ENCODE measurements at places on chromosomes 3 and 15. TPM values are rescaled to one million over a fixed set of nuclear protein-coding genes. Genes with fewer than 3 reads are reported as not detected.
A peak's percentile ranks its signal among the peaks of the same experiment; 100 is the strongest.

LIPH gene
- total RNA-seq, result not detected

IL17RC gene
- total RNA-seq, result 0.81 TPM

TM6SF1 gene
- 0.38 TPM for total RNA-seq

DMXL2 gene
- 8.3 TPM for total RNA-seq

MAGEL2 gene
- total RNA-seq, result not detected

MCF2L2 gene
- total RNA-seq, result 7.3 TPM

WDR49 gene
- total RNA-seq, result not detected

PLS1 gene
- 2.7 TPM for total RNA-seq

- H3K4me1 ChIP-seq, result no peaks in the 10 kb centered on the region
- H3K27ac ChIP-seq, result no peak overlapping the region
- H3K27me3 ChIP-seq, result no peaks in the 10 kb centered on the region
- no peak overlapping the region for H3K4me3 ChIP-seq
- H3K36me3 ChIP-seq, result no peaks in the 10 kb centered on the region
These were observed 439.2 kb downstream of the MCTP2 start for GRCh38 chr15:94670438-94671034.

GRCh38 chr15:97941572-97941971, 18.9 kb upstream of the ARRDC4 start:
- no peaks in the 10 kb centered on the region for H3K36me3 ChIP-seq
- H3K27ac ChIP-seq, result no peak overlapping the region
- DNase-seq, result no peak
- no peaks in the 10 kb centered on the region for H3K4me1 ChIP-seq
- no peaks in the 10 kb centered on the region for H3K27me3 ChIP-seq

GRCh38 chr3:120498556-120499346, 48.0 kb upstream of the FSTL1 start:
- no peak overlapping the region for H3K27ac ChIP-seq
- no peak for DNase-seq
- H3K4me1 ChIP-seq, result no peaks in the 10 kb centered on the region
- no peak overlapping the region for H3K4me3 ChIP-seq

- peak overlapping the region; percentile 82 for H3K4me3 ChIP-seq
- no peaks in the 10 kb centered on the region for H3K27me3 ChIP-seq
- H3K4me1 ChIP-seq, result peaks cover 55% of the 10 kb centered on the region
These were observed 18.8 kb upstream of the SATB1 start for GRCh38 chr3:18443665-18444594.

GRCh38 chr3:184168363-184169120, 6.1 kb upstream of the AP2M1 start:
- H3K4me1 ChIP-seq, result no peaks in the 10 kb centered on the region
- no peak overlapping the region for H3K27ac ChIP-seq
- DNase-seq, result no peak
- no peak overlapping the region for H3K4me3 ChIP-seq
- peaks cover 37% of the 10 kb centered on the region for H3K36me3 ChIP-seq

GRCh38 chr3:25456723-25457670, 28.9 kb downstream of the RARB start:
- H3K27me3 ChIP-seq, result no peaks in the 10 kb centered on the region
- H3K27ac ChIP-seq, result no peak overlapping the region
- no peak for DNase-seq
- H3K36me3 ChIP-seq, result no peaks in the 10 kb centered on the region
- no peaks in the 10 kb centered on the region for H3K4me1 ChIP-seq

DNA sequence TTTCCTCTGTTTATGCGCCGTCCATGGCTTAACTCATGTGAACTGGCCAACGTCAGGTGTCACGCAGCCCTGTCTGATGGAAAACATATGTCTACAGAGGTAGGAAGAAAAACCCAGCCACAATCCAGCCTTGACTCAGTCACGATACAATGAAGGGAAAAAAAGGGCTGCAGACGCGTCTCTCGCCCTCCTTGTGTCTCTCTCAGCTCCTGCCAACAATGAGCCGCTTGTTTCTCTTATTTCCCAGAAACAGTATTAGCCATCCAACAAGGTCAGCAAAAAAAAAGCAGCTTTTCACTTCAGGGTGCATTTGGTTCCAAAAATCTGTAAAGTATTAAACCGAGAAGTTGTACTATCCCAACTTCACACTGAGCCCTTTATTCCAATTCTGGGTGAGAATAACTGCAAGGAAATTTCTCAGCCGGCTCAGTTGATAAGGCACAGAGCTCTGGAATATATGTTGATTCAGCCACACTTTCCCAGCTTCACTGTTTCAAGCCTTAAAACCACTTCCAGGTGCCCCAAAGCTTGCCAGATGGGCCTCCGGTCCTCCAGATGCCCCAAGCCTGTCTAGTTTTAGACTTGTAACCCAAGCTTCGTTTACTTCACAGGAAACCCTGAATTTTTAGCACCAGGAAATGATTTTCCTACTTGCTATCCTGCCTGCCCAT, 79.4 kb downstream of the TM4SF4 start:
- no peaks in the 10 kb centered on the region for H3K4me1 ChIP-seq
- H3K27me3 ChIP-seq, result no peaks in the 10 kb centered on the region
- no peak overlapping the region for H3K4me3 ChIP-seq
- no peaks in the 10 kb centered on the region for H3K36me3 ChIP-seq

GRCh38 chr15:56243163-56244037, at the start of gene RFX7:
Gene RFX7, minus strand, starts transcription at chr15:56243879. Its CDS starts 594 bp downstream, at chr15:56243285.
- no peaks in the 10 kb centered on the region for H3K36me3 ChIP-seq
- H3K27me3 ChIP-seq, result no peaks in the 10 kb centered on the region
- DNase-seq, result peak; percentile 82
- peaks cover 53% of the 10 kb centered on the region for H3K4me1 ChIP-seq

DNA sequence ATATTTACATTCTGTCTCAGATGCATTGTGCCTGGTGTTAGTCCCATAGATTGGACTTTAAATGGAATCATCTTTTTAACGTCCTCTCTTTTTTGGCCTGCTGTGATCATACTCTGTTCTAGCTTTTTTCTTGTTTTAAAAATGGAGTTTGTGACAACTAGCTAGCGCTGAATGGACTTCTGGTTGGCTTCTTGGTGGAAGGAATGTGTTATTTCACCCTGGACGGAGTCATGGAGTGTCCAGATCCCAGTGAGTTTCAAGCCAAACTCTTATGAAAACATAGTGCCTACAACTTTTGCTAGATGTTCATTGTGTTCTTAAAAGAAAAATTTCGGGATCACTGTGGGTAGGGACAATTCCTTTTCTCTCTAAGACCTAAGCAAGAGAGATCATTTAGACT, 192.6 kb downstream of the TCF12 start:
- no peaks in the 10 kb centered on the region for H3K27me3 ChIP-seq
- H3K36me3 ChIP-seq, result no peaks in the 10 kb centered on the region
- no peaks in the 10 kb centered on the region for H3K4me1 ChIP-seq
- no peak for DNase-seq
- H3K27ac ChIP-seq, result no peak overlapping the region
- H3K4me3 ChIP-seq, result no peak overlapping the region

DNA sequence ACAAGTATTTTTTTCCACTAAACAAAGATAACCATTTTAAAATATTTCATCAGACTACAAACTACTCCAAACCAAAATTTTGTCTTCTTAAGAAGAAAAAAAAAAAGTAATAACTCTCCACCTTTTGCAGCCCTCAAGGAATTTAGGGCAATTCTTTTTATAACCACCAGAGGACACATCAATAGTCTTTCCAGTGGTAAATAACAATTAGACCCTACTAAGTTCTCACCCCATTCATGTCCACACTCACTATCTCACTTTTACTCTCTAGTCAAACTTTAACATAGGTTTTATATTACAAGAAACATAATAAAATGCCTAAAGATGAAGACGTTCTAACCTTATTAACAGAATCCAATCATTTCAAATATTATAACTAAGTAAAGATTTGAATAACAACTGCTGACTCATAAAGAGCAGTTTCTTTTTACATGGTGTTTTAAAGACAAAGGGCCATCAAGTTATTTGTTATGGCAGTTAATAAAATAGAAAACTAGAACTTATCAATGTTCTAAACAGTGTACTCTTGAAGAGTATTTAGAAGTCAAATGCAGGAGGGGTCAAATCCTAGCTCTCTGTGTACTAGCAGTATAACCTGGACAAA, 33.0 kb downstream of the CCDC39 start:
- no peak overlapping the region for H3K4me3 ChIP-seq
- H3K27ac ChIP-seq, result no peak overlapping the region
- H3K27me3 ChIP-seq, result peaks cover 9% of the 10 kb centered on the region
- H3K36me3 ChIP-seq, result no peaks in the 10 kb centered on the region
- no peaks in the 10 kb centered on the region for H3K4me1 ChIP-seq

DNA sequence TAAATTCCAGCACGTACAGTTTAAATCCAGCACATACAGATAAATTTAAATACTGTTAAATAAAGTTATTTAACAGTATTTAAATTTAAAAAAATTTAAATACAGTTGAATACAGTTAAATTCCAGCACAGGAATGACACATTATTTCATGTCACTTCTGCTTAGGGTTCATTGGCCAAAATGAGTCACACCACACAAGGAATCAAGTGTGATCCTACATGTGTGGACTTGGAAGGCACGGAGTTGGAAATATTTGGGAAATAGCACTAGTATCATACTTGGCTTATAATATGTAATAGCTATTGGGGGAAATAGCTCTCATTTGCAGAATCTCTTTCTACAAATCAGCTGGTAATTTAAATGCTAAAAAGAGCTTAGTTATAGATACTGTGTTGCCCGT, 10.6 kb downstream of the RAB7A start:
- H3K27me3 ChIP-seq, result no peaks in the 10 kb centered on the region
- H3K27ac ChIP-seq, result no peak overlapping the region
- peaks cover 8% of the 10 kb centered on the region for H3K36me3 ChIP-seq
- H3K4me3 ChIP-seq, result no peak overlapping the region
- peaks cover 56% of the 10 kb centered on the region for H3K4me1 ChIP-seq
